Activated CD4-positive, alpha-beta T cell treated with anti-CD3 and anti-CD28 coated beads, Interleukin-2, amount 50 U/mL, for 16 hours (primary cell): ENCODE measurements at places on chromosomes 7 and 10.

DNA sequence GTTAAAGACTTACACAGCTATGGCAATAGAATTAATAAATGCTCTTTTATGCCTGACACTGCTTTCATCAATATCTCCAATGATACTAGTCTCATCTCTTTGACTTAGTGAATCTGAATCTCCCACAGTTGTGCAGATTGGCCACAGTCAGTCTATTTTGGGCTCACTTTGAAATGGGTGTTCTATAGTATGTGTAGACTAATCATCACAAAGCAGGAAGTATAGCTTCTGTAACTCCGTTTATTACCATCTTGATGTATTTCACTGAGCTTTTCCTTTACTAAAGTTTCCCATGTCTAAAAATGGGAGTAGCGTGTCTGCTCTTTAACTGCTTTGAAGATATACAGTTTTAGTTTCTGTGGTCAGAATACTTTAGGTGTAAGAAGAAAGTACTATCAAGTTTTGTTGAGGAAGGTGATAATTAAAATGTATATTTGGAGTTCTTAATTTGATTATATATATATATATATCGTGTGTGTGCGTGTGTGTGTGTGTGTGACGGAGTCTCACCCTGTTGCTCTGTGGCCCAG, 70.1 kb downstream of the ST7 start:
- DNase-seq, result peak; percentile 34

- no peak for DNase-seq
Measured at GRCh38 chr7:153390955-153391354, 631.4 kb downstream of the ACTR3B start.

DNA sequence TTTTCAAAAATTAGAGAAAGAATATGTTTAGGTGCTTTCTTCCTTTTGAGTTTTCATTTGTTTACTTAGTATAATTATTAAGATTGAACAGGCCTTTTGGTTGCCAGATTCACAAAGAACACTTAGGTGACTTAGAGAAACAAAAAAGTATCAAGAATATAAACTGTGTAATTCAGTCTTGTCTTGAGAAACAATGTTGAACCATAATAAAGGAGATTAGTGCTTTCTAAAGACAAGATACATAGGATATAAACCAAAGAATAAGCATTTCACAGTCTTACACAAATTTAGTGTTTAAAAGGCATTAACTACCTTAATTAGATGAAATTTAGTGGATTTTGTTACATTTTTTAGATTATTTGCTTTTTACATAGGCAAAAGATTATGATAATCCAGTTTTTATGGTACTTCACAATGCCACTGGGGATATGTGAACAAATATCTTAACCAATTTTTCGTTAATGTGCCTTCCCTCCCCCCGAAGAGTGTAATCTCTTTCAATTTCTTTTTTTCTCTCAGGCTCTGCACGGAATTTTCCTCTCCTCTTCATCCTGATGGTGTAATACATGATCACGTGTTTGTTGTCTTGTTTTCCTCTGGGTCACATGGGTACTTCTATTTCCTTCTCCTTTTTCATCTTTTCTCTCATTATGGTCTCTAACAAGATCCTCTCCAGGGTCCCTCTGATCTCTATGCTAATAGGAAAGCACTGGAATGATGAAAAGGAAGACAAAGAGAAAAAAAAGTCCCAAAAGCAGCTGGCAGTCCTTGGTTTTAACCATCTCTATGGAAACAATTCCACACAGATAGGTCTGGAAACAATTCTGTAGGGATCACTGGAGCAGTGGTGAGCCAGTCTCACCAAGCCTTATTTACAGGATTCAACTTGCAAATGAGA, 3.7 kb upstream of the HNRNPH3 start:
- DNase-seq, result no peak

GRCh38 chr10:91197127-91197526, 23.3 kb upstream of the PCGF5 start:
- no peak for DNase-seq

DNA sequence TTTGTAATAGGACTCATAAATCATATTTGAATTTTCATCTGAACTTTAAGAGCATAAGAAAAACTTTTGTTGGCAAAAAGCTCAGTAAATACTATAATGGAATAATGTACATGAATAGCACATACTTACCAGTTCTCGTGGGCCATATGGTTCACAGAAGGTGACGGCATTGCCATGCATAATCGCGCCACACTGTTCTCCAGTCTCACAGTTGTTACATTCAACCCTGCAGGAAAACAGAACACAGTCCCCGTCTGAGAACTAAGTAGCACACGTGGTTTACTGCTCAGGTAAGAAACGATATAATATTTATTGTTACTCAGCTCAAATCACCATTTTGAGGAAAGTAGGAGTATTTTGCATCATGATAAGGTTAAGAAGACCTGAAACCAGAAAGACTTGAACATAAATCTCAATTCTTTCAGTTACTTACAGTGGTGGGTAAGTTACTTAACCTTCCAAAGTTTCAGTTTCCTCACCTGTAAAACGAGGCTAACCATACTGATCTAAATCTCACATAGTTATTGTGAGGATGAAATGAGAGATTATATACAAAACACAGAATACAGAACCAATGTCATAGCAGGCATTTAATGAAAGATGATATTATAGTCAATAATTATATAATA, 261.4 kb downstream of the RELN start:
- no peak for DNase-seq

DNA sequence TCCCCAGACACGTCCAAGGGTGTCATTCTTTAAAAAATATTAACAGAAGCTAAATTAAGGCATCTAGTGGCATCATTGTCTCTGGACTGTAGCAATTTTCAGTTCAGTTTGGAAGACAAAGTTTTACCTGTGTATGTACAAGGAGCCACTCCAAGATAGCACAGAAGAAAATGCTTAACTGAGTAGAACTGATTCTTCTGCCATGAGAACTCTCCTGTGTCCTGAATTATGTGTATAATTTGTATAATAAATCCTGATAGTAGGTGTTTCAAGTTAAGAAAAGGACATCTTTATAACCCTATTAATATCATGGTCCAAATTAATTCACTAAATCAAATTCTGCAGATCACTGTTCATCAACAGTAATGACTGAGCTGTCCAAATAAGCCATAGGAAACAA, 1104.0 kb downstream of the XPNPEP1 start:
- DNase-seq, result no peak

DNA sequence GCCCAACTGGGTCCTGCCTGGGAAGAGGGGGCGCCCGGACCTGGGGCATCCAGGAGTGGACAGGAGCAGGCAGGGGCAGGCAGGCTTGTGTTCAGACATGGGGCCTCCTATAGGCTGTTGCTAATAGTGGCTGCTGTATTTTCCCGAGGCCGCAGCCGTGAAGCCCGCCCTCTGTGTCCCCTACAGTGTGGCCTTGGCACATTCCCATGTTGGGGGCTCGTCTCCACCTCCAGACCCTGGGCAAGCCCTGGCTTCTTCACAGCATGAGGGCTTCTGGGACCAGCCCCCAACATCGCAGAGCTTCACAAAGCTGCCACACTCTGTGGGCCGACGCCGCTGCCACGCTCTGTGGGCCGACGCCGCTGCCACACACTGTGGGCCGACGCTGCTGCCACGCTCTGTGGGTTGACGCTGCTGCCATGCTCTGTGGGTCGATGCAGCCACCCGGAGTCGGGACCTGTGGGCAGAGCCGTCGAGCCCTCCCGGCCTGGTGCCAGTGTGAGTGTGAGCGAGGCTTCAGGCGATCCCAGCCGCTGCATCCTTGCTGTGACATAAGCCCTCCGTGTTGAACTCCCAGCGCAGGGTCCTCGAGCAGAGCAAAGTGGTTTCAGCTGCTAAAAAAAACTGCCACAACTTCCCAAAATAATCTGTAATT, 109.0 kb downstream of the INPP5A start:
- no peak for DNase-seq

GRCh38 chr7:24580283-24580946, 7.2 kb downstream of the PALS2 start:
- no peak for DNase-seq

GRCh38 chr7:37399876-37400421, 48.7 kb downstream of the ELMO1 start:
- no peak for DNase-seq

GRCh38 chr7:2249744-2250323, 7.8 kb downstream of the NUDT1 start:
- DNase-seq, result no peak

GRCh38 chr7:144830024-144830785, 5.6 kb downstream of the TPK1 start:
- DNase-seq, result no peak

- no peak for DNase-seq
Measured at GRCh38 chr7:139874302-139874629, 45.2 kb downstream of the TBXAS1 start.

- DNase-seq, result no peak
Measured at GRCh38 chr10:121106611-121107010, 255.4 kb downstream of the WDR11 start.

- DNase-seq, result peak; percentile 81
Measured at GRCh38 chr10:110613996-110614495, 30.1 kb upstream of the RBM20 start.

- DNase-seq, result no peak
Measured at GRCh38 chr7:70700055-70700940, 431.6 kb upstream of the GALNT17 start.

GRCh38 chr10:27197980-27198620, 42.5 kb downstream of the ACBD5 start:
- no peak for DNase-seq

DNA sequence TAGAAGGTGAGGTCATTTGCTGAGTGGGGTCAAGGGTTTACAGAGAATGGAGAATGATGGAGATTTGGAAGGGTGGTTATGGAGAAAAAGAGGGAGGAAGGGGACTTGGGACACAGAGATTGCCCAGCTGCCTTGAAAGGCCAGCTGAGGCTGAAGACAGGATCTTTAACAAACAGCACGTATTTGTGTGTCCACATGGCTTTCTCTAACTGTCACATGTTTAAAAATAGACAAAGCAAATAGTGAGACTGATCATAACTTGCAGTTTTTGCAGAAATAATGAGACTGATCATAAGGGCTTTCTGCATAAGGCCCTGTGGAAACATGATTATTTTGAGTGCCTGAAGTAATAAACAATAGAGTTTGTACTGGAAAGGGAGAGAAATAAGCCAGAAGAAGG, 212.7 kb downstream of the HDAC9 start:
- DNase-seq, result no peak

DNA sequence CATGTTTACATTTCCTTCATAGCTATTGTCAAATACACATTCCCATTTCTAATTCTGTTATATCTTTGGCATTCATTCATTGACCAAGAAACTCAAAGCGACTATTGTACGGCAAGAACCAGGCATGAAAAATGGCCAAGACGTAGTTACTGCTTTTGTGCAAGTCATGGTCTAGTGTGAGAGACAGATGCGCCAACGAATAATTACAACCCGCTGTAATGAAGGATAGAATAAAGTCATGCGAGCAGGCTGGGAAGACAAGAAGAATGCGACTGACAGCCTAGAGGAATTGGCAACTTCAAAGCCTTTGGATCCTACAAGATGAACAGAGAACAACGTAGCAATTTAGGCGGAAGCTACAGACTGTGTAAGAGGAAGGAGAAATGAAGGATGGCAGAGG, 221.2 kb downstream of the CALN1 start:
- DNase-seq, result no peak

GRCh38 chr10:46218921-46219320, 67.9 kb upstream of the ANTXRL start:
- DNase-seq, result no peak

DNA sequence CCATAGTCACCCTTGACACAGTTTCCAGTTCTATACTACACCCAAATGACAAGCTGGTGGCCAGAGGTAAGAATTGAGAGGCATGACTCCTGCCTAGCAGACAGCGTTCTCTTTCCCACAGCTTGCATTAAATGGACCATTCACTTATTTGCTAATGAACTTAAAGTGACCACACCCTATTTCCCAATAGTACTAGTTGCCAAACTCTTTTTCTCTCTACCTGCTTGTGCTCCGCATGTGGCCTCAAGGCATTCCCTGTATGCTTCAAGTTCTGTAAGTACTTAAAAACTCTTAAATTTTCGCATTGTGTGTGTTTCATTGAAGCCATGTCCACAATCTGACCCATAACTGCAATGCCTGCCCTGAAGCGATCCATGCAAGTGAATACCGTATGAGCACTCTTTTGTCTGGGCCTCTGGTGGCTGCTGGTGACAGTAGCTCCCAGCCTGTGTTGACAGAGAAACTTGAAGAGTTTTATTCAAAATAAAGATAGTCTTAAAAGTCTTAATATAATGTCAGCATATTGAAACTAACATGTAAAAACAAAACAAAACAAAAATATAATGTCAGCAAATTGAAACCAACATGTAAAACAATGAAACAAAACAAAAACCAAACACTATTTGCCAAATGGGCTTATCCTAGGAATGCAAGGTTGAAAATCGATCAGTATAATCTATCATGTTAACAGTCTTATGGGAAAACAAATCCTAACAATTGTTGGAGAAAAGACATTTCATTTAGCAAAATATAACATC, 73.6 kb downstream of the CCSER2 start:
- DNase-seq, result no peak

DNA sequence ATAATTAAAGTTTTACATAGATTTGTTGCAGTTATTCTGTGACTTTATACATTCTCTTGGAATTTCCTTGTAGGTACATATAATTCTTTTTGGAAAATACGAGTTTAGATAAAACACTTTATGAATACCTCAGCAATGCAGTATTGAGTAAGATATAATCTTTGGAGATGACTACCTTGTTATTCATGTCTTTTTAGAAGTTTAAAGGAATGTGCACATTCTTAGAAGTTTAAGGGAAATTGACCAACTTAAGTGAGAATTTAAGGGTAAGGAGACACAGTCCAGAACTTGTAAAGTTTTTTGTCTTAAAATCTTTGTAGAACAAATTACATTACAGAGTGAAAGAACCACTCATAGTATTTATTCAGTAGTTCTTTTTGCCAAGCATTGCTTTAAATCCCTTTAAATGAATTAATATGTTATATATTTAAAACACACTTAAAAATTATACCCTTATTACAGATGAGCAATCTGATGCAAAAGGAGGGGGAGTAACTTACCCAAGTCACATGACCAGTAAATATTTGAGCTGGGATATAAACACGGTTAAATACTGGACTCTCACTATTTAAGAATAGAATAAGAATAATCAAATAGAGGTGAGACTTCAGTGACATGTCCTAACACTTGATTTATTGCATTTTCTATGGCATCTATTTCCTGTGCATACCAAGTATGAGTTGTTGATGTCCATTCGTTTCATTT, 139.5 kb upstream of the FERD3L start:
- DNase-seq, result no peak

DNA sequence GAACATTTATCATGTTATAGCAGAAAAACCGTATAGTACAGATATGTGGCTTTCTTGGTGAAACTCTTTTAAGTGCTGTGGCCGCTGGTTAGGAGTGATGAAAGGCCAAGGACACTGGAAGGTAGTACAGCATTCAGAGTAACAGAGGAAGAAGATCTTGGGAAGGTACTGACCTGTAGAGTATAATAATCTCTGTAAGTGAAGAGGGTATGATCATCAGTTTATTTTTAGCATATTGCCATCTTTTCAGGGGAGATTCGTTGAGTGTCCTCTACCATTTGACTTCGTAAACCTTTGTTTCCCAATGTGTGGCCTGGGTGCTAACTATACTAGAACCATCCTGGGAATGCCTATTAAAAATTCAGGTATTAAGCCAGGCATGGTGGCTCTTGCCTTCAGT, 44.6 kb downstream of the WAC start:
- DNase-seq, result no peak
